T-helper 9 cell (primary cell): ENCODE measurements at places on chromosomes 7 and 10.

DNA sequence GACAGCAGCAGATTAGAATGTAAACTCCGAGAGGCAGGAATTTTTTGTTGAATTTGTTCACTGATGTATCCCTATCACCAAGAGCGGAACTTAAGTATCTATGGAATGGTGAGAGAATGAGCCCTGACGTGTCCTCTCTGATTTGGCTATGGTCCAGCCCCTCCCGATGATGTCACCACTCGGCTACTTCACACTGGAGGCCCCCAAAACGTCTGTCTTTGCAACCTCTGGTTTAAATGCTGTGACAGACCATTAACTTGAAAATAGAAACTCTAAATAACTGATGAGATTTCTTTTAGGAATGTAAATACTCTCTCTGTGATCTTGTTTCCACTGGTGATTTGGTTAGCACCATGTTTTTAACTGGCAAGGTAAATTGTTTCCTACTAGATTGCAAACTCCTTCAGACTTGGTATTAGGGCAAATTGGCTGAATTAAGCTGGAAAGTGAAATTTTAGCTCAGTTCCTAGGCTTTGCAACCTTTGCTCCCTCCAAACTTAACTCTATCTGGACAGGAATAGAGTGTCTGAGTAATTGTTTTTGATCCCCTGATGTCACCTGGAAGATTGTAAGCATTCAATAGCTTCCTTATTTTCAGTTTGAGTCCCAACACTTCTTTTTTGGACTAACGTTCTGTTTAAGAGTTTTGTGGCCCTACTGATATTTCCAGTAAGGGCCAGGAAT is 19.1 kb downstream of the SLC16A12 start:
- DNase-seq: no peak

DNA sequence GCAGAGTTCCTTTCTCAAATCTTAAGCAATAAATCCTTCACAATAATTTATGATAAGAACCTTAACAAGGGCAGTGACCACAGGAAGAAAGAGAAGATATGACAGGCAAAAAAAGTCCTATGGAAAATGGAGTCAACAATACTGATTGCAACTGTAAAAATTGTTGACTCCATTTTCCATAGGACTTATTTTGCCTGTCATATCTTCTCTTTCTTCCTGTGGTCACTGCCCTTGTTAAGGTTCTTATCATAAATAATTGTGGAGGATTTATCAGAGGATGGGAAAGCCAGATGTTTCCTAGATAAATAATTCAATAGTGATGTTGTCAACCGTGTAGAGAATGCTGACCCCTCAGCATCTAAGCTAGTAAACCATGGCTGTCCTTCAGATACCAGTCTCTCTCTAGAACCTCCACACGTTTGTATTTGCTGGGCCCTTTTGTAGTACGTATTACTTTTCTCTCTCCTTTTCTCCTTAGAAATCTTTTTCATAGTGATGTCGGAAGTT is 172.6 kb upstream of the BET1 start:
- no peak for DNase-seq

DNA sequence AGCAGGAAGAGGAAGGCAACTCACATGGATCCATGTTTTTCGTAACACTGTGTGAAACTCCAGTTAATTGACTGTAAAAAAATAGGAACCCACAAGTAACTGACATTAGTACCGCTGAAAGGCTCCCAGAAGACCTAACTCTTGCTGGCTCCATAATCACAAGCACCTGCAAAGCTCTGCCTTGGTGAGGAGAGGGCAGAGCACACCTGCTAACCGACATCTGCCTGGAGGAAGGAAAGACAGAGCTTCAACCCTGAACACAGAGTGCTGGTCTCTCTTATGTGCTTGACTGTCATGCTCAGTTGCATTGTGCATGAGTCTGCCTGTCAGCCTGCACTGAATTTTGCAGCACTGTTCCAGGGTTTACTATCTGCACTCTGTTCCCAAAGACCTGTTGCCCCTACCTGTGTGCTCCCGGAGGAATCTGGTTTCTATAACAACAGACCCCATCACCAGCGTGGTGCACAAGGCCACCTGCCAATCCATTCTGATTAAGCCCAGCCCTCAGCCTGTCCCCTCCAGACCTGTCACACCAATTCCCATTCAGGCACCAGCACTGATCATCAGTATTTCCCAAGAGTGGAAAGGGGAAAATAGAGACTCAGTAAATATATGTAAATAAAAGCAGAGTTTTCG is 63.1 kb upstream of the ANKRD1 start:
- DNase-seq: no peak

- DNase-seq: no peak
Measured at GRCh38 chr10:35638101-35638500, 4.0 kb downstream of the FZD8 start.

- DNase-seq: peak; percentile 4
Measured at GRCh38 chr10:12588091-12588860, 238.9 kb downstream of the CAMK1D start.
